ENCODE measurements at places on chromosomes 11 and 22.

DNA sequence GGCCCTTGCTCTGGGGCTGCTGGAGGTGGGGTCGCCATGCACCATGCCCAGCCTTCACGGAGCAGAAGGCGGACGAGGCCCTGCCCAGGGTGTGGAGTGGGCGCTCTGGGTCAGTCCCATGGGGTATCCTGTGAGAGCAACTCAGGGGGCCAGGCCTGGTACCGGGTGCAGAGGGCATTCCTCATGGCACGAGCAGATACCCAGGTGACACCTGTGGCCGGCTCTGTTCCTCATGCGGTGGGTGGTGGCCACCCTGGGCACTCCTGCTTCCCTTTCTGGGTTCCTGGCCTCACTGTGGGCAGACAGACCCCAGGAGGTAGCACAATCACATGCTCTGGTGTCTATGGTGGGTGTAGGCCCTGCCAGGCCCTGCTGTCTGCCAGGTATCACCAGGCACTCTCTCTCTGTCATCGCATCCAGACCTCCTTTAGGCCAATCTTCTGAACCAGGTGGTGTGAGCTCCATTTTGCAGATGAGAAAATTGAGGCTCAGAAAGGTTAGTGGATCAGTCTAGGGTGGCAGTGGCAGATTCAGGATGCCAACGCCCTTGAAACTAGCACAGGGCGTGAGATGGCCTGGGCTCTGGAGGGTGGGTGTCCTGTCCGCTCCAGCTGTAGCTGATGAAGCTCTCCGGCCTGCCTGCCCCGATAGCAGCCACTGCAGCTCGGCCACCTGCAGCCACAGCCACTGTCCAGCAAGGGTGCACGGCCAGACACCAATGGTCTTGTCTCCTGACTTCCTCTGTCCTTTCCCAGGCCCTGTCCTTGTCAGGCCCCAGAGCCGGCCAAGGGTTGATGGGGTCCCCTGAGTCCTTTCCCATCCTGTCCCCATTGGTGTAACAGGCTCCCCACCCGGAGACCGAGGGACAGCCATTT is 15.1 kb downstream of the DGKZ start:
- DNase-seq = no peak

- DNase-seq = peak; percentile 65
Measured at GRCh38 chr11:23112987-23113886, 253.0 kb upstream of the CCDC179 start.

DNA sequence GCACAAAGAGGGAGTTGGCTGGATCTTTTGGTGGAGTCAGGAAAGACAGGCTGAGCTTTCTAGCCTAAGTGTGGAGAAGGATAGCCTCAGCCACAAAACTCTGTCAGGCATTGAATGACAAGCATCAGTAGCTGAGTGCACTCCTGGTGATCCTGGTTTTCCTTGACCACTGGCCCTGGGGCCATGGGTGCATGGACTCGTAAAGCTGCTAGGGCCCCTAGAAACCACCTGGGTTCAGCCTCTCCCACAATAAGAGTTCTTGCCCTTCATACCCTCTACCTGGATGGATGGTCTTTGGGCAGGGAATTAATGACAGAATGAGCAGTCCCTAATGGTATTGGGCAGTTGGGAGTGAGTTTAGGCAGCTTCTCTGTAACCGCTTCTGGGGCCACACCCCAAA is 22.9 kb downstream of the TUB start:
- DNase-seq = no peak

GRCh38 chr11:118612378-118612777 is 5.0 kb downstream of the PHLDB1 start:
- DNase-seq = no peak

GRCh38 chr22:38645430-38645829 is 10.8 kb downstream of the FAM227A start:
- no peak for DNase-seq

GRCh38 chr11:66542362-66542761 is 3.5 kb downstream of the ZDHHC24 start:
- DNase-seq = no peak

DNA sequence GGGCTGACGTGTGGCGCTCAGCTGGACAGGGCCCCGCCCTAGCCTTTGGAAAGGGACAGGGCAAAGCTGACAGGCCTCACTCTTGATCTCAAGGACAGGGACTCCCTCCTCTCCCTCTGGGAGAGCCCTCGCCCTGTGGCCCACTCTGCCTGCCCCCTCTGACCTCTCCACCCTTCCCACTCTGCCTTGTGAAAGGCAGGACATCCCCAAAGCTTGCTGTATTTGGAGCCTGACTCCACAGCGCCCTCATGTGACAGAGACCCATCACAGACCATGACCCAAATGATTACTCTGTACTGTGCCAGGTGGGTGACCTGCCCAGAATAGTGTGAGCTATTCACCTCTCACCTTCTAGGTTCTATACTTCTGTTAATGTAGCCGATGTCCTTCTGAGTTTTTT is 18.8 kb downstream of the P2RY2 start:
- DNase-seq = peak; percentile 42

- no peak for DNase-seq
Measured at GRCh38 chr11:111921541-111922230, 3.0 kb downstream of the C11orf52 start.

- no peak for DNase-seq
Measured at GRCh38 chr11:65992056-65992455, 9.9 kb downstream of the EIF1AD start.

GRCh38 chr11:42620796-42621195 is 691.0 kb upstream of the API5 start:
- no peak for DNase-seq

DNA sequence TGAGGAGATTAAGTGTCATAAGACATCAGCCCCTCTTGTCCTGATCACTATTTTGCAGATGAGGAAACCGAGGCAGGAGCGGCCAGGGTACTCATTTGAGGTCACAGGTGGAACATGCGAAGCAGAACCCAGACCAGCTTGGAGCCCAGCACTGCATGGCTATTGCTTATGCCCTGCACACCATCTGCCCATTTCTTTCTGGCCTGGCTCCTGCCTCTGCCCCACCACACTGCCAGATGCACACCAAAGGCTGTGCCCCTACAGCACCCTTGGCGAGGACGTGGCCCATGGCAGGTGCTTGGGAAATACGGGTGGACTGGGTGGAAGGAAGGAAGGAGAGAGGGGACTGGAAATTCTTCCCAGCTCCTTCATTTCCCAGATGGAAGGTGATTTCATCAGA is 222.9 kb downstream of the CTTN start:
- DNase-seq = no peak

DNA sequence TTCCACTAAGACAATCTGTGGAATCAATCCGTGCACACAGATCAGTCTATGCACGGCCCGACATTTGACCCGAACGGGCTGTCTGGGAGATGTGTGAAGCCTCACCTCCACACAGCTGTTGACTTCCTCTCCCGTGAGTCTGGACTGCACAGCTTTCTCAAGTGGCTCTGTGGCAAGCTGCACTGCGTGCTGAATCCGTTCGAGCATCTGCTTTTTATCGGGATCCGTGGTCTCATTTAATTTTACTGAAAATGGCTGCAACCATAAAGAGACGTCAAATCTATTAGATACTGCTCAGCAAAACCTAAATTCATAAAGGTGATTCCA is 19.3 kb downstream of the CARS1 start:
- no peak for DNase-seq

- DNase-seq = peak; percentile 79
Measured at GRCh38 chr22:39490135-39490798, 11.8 kb upstream of the MIEF1 start.

- peak; percentile 5 for DNase-seq
Measured at GRCh38 chr11:103257360-103257759, 148.1 kb downstream of the DYNC2H1 start.

GRCh38 chr11:31640611-31641010 is 131.0 kb downstream of the ELP4 start:
- no peak for DNase-seq

DNA sequence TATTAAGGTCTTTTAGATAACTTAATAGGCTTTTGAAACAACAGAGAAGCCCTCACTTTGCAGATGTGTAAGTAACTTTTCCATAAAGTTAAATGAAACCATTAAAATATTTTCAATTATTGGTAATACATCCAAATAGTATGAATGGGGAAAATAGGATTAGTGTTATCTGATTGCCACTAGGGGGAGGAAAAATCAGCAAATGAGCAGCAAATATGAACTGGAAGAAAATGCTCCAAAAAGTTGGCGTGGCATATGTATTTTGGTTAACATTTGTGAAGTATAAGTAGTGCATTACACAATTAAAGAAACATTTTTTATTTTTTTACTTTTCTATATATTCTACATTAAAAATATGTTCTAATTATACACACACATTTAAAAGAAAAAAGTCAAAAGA is 259.8 kb upstream of the ANO5 start:
- peak; percentile 61 for DNase-seq

DNA sequence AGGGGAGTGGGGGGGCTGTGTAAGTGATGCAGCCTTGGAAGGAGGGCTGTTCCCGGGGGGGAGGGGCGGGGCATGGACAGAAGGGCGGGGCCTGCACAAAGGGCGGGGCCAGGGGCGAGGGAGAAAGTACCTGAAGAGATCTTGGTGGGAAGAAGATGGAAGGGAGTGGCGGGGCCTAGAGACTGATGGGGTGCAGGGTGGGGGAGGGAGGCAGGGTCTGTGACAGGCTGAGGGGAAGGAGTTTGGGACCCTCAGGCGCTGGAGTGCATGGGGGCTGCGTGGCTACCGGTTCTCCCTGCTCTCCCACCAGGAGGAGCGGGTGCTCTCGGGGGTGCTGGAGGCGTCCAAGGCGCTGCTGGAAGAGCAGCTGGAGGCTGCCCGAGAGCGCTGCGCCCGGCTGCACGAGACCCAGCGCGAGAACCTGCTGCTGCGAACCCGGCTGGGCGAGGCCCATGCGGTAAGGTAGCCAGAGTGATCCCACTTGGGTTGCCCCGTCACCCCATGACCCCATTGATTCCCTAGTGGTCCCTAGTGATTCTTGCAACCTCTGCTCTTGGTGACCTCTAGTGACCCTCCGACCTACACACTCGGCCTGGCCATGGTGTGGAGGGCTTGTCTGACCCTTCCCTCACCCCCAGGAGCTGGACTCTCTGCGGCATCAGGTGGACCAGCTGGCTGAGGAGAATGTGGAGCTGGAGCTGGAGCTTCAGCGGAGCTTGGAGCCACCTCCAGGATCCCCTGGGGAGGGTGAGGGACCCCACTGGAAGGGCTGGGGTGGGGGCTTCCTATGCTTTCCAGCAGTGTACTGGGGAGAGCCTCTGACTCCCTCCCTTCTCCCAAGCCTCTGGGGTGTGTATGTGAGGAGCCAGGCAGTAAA is 3.1 kb downstream of the CCDC88B start:
- DNase-seq = no peak

GRCh38 chr11:16605894-16606783 is 132.3 kb upstream of the C11orf58 start:
- DNase-seq = peak; percentile 94

DNA sequence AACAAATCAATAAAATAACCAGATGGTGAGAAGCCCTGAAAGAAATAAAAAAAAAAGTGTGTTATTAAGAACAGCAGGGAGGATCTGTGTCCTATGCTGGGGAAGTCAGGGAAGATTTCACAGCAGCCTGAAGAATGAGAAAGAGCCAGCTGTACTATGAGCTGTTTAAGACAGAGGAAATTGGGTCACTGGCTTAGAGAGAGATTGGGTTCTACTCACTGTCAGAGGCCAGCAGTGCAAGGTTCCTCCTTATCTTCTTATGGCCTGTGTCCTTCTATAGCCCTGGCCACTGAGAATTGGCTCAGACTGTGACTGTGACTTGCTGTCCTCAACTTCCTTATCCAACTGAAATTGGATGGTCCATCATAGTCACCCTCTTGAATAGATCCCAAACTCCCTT is 54.8 kb upstream of the FDX1 start:
- no peak for DNase-seq

GRCh38 chr11:69938206-69938605 is 119.0 kb upstream of the FGF3 start:
- DNase-seq = no peak

DNA sequence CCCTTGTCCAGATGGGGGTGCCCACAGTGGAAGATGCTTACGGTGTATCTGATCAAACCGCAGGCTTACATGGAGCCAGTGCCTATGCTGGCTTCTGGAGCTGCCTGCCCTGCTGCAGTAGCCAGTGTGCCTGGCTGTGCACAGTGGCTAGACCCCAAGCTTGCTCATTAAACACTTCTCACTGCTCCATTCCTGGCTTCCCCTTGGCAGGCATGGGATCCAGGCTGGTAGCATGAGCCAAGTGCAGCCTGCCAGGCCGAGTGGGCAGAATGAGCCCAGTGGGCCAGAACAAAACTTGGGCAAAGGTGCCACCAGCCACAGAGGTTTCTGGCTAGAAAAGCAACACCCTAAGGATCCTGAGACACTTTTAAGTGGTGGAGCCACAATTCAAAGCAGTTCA is 55.4 kb upstream of the B3GNT6 start:
- no peak for DNase-seq

DNA sequence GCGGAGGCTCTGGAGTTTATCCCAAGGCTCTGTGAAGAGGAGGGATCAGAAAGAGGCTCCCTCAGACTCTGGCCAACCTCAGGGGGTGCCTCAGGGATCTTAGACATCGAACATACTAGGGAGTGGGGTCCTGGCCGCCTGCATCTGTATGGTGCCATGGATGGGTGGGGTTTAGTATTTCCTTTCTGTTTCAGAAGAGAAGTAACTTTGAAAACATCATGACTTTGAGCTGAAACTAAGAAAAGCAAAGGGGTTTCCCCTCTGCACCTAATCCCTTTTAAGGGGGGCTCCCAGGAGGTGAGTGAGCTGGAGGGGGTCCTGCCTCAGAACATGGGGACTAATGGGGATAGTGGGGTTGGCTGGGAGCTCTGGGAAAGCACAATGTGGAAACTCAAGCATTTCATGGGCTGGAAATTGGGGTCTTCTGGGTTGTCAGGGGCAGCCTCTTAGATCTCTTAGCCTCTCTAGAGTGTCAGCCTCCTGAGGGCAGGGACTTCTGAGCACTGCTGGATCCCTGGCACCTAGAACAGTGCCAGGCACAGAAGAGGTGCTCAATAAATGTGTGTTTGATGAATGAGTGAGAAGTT is 11.8 kb upstream of the SSTR3 start:
- DNase-seq = no peak

GRCh38 chr11:11667056-11667455 is 45.3 kb upstream of the GALNT18 start:
- no peak for DNase-seq

GRCh38 chr11:111114091-111114490 is 131.4 kb upstream of the POU2AF2 start:
- no peak for DNase-seq

GRCh38 chr22:43624144-43624998 is 187.7 kb downstream of the EFCAB6 start:
- DNase-seq = no peak

- DNase-seq = no peak
Measured at GRCh38 chr22:24819911-24820461, 14.0 kb downstream of the SGSM1 start.

Measured in SJCRH30 (cell line).